Cerebellar nuclear complex (tissue), 1 donor: ENCODE measurements at places on chromosomes 16 and 17.

- DNase-seq, result no peak
Observed at GRCh38 chr17:15981208-15981607, 18.3 kb downstream of the ZSWIM7 start.

GRCh38 chr17:78529871-78530670 lies 47.1 kb downstream of the DNAH17 start:
- DNase-seq, result no peak

DNA sequence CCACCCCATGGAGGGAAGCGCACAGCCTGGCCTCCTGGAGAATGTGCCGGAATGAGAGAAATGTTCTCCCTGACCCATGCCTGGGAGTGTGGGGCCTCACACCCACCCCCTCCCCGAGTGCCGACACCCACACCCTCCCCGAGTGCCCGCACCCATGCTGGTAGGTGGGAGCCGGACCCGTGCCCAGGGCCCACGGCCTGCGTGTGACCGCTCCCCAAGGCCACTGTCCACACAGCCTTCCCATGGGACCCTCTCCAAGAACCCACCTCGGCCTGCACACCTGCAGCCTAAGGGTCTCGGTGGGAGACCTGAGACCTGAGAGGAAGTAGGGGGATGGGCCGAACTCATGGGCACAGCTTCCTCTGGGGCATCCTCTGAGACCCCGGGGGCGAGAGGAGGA lies 3.3 kb upstream of the PVALEF start:
- no peak for DNase-seq

- no peak for DNase-seq
Observed at GRCh38 chr17:80152081-80152702, 5.3 kb upstream of the EIF4A3 start.

- no peak for DNase-seq
Observed at GRCh38 chr16:82425661-82426060, 201.1 kb upstream of the CDH13 start.

- DNase-seq, result no peak
Observed at GRCh38 chr17:61863801-61864126, 436 bp upstream of the BRIP1 start.

DNA sequence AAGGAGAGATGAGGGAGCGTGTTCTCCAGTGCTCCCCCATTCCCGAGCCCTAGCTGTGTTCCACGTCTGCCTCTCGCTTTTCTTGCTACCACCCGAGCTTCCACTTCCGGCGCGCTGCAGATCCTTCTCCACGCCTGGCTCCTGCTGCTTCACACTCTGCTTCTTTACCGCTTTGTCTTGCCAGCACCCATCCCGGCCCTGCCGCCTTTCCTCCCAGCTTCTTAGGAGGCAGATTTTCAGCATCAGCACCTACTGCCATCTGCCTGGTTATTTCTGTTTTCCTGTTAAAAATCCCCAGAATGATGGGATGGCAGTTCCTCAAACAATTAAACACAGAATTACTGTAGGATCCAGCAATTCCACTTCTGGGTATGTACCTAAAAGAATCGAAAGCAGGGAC lies 64.7 kb downstream of the ELAC2 start:
- no peak for DNase-seq
